ENCODE measurements at places on chromosomes 16 and 17.
A peak's percentile ranks its signal among the peaks of the same experiment; 100 is the strongest.

DNA sequence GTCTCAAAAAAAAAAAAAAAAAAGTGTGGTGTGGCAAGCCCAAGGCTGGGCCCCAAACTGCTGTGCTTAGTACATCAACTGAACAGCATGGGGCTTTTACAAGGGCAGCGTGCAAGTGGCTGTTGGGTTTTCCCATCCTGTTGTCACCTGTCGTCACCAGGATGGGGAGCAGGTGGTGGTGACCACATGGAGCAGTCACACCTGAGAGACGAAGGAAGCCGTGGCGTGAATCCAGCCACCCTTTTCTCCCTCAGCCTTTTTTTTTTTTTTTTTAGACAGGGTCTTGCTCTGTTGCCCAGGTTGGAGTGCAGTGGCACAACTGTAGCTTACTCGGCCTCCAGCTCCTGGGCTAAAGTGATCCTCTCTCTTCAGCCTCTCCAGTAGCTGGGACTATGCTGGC, 4.1 kb upstream of the MRPL58 start:
- no peak for DNase-seq

GRCh38 chr16:84913315-84913714, 93.5 kb downstream of the CRISPLD2 start:
- no peak for DNase-seq

DNA sequence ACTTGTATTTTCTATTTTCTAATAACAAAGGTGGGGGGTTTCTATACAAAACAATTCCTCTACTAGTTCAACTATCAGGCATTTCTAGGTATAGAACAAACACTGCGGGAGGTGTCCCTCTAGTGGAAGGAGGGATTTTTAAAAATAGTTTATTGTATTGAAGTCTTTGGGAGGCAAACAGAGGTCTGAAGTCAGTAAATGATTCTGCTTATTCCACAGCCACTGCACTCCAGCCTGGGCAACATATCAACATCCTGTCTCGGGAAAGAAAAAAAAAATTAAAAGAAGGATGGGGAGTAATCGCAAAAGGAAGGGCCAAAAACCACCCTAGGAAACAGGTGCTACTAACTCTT, 648 bp upstream of the ERCC4 start:
- DNase-seq = peak; percentile 61

GRCh38 chr16:88380619-88381018, 2.1 kb upstream of the ZNF469 start:
- DNase-seq = no peak

DNA sequence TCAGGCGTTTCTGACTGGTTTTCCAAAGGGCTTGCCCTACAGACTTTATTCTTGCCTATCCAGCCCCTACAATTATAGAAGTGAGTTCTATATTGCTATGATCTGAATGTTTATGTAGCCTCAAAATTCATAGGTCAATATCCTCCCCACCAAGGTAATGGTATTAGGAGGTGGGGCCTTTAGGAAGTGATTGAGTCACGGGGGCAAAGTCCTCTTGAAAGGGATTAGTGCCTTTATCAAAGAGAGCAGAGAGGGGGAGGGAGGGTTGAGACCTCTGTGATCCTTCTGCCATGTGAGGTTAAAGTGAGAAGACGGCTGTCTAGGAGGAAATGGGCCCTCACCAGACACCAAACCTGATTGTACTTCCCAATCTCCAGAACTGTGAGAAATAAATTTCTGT, 931 bp upstream of the CPHXL start:
- no peak for DNase-seq

- DNase-seq = no peak
These were observed 10.8 kb upstream of the G6PC1 start for GRCh38 chr17:42889809-42890208.

GRCh38 chr17:30520436-30520835, 43.2 kb downstream of the GOSR1 start:
- DNase-seq = no peak

DNA sequence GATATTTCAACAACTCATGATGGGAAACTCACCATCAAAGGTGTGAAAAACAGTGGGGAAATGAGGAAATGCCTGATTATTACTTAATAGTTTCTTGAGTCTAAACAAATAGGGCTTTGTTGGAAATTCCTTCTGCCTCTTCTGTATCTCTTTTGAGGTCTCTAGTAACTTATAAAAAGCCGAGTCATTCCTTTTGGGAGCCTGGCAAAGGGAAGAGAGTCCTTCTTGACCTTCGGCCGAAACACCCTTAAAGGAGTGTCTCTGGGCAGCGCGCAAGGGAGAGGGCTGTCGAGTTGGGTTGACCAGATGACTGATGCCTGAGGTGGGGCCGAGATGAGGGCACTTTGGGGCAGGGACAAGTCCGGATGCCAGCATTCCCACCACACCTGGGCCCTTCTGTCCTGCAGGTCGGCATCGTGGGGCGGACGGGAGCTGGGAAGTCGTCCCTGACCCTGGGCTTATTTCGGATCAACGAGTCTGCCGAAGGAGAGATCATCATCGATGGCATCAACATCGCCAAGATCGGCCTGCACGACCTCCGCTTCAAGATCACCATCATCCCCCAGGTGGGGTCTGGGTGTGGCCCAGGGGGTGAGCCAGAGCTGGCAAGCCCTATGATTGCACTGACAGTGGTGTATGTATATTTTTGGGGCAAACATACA, 89.2 kb downstream of the ABCC6 start:
- DNase-seq = peak; percentile 6
